ENCODE measurements at places on chromosomes 7 and 10.

- no peak for DNase-seq
Observed at GRCh38 chr7:3956949-3957348, 655.9 kb downstream of the SDK1 start.

GRCh38 chr7:141071260-141071854 lies 2.5 kb upstream of the TMEM178B start:
- no peak for DNase-seq

DNA sequence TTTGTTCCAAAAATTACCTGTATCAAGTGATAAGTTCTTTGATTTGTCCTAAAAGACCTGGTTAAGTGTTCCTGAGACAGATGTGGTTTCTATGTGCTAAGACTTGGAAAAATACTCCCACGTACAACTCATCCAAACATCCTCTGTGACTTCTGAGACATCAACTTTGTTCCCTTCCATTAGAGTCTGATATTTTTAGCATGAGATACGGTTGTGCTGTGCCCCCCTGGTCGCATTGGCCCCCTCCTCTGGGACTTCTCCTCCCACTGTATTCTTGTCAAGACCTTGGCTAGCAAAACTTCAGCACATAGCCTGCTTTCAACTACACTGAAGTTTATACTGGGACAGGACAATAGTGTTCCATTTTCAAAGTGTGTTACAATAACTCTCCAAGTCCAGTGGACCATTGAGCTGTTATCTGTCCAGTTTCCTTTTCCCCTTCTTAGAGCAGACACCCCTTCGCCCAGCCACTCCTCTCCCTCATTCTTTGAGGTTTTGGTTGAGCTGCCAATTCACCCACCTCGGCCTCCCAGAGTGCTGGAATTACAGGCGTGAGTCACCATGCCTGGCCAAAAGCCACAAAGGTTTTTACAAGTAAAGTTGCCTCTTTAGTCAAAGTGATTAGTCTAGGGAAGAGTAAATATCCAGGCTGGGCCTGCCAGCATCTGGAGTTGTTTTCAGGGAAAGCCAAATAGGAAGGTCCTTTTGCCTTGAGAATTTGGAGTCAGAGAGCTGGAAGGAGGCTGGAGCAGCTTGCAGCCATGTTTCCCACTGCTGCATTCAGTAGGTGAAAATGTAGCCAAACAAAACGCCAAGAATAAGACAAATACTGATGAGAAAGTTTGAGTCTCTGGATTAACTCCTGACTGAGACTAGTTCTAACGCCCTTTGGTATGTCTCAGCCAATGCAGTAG lies 17.8 kb upstream of the PDLIM1 start:
- DNase-seq, result no peak

DNA sequence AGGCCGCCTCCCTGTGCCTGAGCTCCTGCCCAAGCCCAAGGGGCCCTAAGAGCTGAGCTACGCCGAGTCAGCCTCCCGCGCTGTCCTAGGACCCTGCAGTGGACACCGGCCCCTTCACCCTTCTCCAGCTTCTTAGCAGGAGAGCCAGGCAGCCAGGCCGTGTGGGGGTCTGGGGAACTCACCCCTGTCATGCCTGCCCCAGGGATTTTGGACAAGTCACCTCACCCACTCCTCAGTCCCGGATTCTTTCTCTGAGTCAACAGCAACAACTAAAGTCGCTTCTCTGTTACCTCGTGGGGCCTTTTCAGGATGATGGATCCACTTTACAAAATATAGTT lies 79.3 kb downstream of the MKI67 start:
- no peak for DNase-seq

DNA sequence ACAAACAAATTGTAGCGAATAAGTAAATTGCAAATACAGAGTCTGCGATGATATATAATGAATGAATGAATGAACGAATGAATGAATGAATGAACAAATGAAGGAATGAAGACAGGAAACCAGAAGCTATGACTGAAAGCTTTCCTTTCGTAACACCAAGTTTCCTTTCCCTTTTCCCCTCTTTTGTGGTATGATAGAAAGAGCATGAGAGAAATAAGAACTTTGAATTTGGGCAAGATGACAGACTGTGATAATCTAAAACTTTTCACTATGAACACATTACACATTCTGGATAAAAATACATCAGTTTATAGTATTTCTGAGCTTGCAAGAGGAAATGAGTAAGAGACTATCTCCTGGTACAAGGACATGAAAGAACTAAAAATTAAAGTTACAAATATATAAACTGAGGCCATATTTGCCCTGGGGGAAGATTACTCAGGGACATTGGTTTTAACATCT lies 8.4 kb upstream of the UCN3 start:
- no peak for DNase-seq

- peak; percentile 9 for DNase-seq
Observed at GRCh38 chr10:100970076-100970913, 991 bp downstream of the SEMA4G start.

DNA sequence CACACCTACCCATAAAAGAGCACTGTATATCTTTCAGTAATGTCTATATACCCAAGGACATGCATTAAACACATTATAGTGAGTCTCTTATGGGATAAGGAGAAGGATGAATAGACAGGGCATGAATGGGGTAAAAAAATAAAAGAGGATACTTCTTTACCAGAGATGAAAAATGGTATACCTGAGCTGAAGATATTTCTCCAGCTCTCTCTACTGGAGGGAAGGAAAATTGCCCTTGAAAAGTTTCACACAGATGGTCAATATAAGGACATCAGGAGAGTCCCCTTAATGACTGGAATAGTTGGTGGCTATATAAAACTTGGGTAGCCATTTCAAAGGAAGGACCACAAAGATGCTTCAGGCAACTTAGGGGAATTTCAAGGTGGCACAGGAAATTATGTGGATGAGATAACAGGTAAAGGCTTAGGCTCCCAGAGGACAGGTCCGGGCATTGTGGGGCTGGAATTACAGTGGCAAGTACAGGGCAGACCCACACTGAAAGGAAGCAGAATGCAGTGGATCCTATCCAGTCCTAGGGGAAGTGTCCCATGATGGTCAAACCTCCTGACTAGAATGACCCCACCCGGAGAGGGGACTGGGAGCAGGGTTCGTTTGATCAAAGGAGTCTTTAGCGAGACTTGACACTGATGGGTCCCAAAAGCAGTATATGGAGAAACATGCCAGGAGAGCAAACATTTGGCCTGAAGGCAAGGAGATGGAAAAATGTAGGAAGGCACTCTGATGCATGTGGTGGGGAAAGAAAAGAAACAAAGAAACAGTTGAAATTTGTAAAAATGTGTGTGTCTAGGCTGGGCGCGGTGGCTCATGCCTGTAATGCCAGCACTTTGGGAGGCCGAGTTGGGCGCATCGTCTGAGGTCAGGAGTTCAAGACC lies 35.6 kb downstream of the PLAU start:
- no peak for DNase-seq

DNA sequence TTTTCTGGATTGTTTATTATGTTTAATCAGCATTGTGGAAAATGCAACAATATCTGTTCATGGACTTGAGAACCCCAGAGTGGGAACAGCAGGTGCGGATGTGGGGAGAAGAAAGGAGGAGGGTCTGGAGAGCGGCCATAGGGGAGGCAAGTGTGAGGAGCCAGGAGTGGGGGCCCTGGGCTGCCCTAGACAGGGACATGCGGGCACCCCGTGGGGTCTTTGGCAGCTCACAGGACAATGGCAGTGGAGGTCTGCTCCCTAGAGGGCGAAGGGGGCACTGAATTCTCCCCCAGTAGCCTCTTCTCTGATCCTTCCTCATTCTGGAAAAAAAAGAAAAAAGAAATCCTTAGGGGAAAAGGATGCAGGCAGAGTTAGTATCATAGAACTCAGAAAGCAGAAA lies 8.9 kb downstream of the TMEM176B start:
- DNase-seq, result no peak

DNA sequence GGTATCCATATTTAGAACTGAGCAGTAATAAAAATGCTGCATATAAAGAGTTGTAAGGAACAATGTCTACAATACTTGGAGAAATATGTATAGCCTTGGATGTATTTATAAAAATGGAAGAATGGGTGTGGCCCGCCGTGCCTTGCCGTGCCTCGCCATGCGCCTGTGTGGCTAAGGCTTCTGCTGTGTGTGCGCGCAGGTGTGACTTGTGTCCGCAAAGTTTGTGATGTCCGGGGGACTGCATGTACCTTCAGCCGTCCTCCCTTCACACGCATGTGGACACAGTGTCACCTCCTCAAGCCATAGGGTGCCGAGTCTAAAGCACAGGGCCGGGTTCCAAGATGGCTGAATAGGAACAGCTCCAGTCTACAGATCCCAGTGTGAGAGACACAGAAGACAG lies 9.8 kb downstream of the SAMD9 start:
- no peak for DNase-seq

- DNase-seq, result no peak
Observed at GRCh38 chr7:13797545-13797944, 191.9 kb downstream of the ETV1 start.

- no peak for DNase-seq
Observed at GRCh38 chr10:26839966-26840627, 20.7 kb downstream of the ABI1 start.

Data from stimulated activated CD8-positive, alpha-beta memory T cell treated with anti-CD3 and anti-CD28 coated beads, Interleukin-2, amount 100 ng/mL, for 1 hour (primary cell).